ENCODE measurements at places on chromosomes 3 and 15.

DNA sequence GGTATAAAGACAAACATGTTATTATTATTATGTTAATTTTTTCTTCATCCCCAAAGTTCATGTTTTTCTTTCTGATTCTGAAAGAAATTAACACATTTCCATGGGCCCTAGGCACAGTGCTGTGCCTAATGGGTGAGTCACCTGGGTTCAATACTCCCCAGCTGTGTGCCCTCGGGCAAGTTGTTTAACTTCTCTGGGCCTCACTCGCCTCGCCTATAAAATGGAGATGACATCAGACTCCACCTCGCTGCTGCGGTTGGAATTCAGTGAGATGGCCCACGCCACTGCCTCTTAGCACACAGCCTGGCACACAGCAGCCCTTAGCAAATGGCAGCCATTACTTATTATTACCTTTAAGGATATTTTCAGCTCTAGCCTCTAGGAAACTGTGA, 22.6 kb downstream of the DNASE1L3 start:
- no peak for DNase-seq

GRCh38 chr3:25510797-25511196, 82.7 kb downstream of the RARB start:
- DNase-seq, result no peak

DNA sequence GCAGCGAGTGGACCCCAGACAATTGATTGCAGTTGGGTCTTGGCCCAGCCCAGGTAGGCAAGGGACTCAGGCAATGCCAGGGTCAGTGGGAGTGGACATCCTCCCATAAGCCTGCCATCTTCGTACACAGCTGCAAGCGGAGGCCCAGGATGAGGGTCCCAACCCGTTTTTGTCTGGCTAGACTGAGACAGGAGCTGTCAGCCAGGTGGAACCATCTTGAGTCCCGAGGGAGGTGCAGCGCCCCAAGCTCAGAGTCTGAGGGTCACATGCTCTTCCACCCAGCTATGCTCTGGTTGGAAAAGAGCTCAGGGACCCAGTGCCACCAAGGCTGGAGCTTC, 22.6 kb upstream of the IP6K2 start:
- DNase-seq, result no peak

DNA sequence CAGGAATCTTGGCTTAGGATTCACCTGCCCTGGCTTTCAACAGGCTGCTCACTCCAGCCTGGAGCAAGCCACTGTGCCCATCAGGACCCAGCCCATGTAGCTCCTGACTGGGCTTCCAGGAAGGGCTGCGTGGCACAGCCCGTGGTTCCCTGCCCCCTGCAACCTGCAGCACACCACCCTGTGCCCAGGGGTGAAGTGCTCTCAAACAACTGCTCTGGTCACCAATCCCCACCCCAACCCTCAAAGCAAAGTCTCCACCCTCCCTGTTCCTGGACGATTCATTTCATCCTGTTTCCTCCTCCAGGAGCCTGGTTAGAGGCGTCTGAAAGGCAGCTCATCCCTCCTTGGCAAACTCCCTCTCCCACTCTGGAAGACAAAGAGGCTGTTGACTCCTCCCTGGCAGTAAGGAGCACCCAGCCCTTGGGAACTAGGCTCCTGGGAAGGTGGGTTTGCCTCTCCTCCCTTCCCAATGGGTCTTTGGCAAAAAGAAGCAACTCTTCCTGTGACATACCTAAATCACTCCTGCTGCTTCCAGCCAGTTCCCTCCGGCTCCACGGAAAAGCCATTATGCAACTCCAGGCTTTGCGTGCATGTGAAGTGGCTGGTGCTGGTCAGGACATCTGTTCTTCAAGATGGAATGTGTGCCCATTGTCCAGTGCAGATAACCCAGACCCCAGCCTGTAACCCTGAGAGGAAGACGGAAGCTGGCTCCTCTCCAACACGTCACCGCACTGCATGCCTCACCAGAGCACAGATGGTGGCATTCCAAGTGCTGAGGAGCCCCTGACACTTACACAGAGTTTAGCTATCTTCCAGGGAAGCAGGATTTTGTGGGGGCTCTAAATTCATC, 29.1 kb upstream of the VIPR1 start:
- DNase-seq, result no peak

DNA sequence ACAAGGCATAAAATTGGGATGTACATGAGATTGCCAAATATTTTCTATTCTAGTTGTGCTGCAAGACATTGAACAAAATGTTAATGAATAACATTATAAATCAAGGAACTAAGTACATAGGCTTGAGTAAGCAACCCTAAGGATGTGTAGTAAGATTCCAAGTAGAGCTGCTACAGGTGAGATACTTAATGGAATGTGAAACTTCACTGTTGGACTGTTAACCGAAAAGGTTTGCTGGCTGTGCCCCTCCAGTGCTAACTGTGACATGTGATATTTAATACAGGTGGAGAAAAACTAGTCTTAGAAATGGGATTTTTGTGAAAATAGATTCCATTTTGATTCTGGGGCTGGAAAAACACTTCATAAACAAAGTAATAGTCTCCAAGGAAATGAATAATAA, 52.4 kb downstream of the TSC22D2 start:
- DNase-seq, result no peak

DNA sequence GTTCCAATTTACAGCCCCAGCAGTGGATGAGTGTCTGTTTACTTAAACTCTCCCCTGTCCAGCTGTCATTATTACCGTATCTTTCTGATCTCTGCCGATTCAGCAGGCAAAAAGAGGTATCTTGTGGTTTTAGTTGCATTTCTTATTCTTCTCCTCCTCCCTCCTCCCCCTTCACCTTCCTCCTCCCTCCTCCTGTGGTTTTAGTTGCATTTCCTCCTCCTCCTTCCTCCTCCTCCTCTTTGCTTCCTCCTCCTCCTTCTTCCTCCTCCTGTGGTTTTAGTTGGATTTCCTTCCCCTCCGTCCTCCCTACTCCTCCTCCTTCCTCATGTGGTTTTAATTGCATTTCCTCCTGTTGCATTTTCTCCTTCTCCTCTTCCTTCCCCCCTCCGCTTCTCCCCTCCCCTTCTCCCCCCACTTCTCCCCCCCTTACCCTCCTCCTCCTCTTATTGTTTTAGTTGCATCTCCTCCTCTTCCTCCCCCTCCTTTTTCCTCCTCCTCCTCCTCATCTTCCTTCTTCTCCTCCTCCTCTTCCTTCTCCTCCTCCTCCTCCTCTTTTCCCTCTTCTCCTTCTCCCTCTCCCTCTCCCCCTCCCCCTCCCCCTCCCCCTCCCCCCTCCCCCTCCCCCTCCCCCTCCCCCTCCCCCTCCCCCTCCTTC, 25.3 kb upstream of the VPS33B start:
- no peak for DNase-seq

DNA sequence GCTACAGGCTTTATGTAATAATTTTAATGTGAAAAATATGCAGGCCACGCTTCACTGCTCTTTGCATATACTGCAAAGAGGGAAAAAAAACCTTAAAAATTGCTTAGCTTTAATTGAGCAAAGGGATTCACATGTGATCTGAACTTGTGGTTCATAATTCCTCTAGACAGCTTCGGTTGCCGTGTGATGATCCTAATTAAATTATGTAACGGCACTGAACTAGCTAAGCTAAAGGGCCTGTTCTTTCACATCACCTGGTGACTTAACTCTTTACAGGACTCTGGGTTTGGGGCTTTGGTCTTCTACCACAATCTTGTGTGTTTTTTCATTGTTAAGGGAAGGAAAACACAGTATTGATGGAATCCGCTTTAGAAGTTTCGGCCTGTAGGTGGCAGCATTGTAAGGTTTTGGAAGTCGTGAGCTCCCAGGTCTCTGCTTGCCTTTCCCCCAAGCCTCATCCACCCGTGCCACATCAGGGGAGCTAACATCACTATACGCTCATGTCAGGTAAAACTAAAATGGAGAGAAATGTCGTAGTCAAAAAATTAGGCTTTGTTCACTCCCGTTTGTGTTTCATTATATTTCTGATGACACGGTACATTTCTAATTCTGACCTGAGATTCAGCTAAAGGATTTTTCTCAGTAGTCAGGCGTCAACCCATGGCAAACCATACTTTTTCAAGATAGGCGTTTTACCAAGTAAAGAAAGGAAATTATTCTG, 205.6 kb upstream of the DPH6 start:
- peak; percentile 48 for DNase-seq

- no peak for DNase-seq
These were observed 4.1 kb downstream of the PLA2G4F start for GRCh38 chr15:42152196-42152920.

- DNase-seq, result no peak
These were observed 262.8 kb downstream of the RORA start for GRCh38 chr15:60966316-60966715.

GRCh38 chr3:136334209-136334608, 84.1 kb downstream of the PCCB start:
- DNase-seq, result no peak

DNA sequence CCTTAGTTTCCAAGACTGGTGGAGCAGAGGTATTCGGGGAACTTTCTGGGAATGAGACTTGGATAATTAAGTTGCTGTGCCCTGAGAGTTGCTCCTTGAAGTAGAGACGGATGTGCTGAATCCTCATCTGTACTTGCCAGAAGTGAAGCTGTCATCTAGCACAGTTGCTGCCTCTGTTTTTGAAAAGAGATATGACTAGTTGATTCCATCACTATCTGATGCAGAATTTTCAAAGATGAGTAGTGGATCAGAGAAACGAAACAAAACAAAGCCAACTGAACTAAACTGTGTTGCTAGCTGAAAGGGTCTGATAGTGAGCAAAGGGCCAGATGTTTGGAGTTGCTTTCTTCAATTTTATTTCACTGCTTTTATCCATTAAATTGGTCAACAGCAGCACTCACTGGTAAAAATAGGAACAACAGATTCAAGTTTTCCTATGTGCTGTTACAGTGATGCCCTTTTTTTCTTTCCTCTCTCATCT, 52.7 kb downstream of the MITF start:
- DNase-seq, result no peak

DNA sequence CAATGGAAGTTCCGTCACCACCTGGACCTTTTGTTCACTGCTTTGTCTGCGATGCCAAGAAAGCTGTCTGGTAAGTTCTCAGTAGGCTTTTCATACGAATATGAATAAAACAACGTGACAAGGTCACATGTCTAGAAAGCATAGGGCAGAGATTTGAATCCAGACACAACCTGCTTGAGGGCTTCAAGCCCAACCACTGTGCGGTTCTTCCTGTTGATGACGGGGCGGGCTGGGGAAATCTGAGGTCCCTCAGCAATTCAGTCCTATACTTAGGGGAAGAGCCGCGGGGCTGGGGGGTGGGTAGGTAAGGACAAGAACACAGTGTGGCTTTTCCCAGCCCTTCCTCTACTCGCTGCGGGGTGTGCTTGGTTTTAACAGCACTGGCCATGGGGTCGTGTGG, 32.4 kb upstream of the SMAD3 start:
- DNase-seq, result no peak

- DNase-seq, result no peak
These were observed 2.0 kb upstream of the MANF start for GRCh38 chr3:51382947-51383578.

Measured in NCI-H345 (cell line).